ENCODE measurements at places on chromosomes 11 and 22.

GRCh38 chr11:11640996-11641395 is 19.2 kb upstream of the GALNT18 start:
- no peak for DNase-seq

- no peak for DNase-seq
These were observed 337.2 kb upstream of the API5 start for GRCh38 chr11:42974510-42975179.

DNA sequence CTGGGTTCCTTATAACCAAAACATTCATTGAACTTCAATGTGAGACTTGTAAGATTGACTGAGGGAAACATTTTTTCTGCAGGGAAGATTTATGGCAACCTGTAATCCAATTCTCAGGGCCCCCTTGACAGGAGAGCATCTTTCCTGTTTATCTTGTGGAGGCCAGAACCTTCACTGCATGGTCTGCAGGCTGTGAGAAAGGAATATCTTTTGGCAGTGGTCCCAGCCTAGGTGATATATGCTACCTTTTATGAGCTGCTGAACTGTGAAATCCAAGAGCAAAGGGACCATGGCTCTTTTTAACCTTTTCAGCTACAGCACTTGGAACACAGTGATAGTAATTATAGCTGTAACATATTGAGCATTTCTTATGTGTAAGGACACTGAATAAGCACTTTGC is 590.2 kb upstream of the B3GAT1 start:
- DNase-seq: no peak

DNA sequence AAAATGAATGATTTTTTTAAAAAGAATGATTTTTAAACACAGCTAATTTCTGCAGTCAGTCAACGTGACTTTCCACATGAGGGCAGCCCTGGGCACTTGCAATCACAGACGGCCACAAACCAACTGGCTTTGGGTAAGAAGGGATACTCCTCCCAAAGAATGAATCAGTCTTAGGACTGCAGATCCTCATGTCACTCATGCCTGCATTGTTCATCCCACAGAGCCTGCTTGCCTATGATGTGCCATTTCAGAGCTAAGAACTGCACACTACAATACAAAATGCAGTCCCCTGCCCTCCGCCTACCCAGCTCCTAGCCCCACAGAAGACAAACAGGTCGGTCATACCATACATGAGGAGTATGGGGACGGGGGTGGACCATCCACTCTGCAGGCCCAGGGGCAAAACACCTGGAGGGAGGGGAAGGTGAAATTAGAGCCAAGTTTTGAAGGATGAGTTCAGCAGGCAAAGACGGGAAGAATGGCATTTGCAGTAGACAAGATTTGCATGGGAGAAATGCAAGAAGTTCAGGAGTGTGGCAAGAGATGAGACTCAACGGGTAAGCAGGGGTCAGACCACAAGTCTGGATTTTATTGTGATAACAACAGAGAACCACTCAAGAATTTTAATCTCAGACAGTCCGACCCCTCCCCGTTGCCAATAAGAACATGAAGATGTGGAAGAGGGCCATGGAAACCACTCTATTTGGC is 24.7 kb downstream of the PACSIN2 start:
- no peak for DNase-seq

- no peak for DNase-seq
These were observed 51.0 kb upstream of the SC5D start for GRCh38 chr11:121241343-121242211.
